HAP-1 (cell line): ENCODE measurements at places on chromosomes 16 and 17.
A peak's percentile ranks its signal among the peaks of the same experiment; 100 is the strongest.

GRCh38 chr16:11312718-11313492 lies 31.8 kb upstream of the PRM1 start:
- DNase-seq, result peak; percentile 76

DNA sequence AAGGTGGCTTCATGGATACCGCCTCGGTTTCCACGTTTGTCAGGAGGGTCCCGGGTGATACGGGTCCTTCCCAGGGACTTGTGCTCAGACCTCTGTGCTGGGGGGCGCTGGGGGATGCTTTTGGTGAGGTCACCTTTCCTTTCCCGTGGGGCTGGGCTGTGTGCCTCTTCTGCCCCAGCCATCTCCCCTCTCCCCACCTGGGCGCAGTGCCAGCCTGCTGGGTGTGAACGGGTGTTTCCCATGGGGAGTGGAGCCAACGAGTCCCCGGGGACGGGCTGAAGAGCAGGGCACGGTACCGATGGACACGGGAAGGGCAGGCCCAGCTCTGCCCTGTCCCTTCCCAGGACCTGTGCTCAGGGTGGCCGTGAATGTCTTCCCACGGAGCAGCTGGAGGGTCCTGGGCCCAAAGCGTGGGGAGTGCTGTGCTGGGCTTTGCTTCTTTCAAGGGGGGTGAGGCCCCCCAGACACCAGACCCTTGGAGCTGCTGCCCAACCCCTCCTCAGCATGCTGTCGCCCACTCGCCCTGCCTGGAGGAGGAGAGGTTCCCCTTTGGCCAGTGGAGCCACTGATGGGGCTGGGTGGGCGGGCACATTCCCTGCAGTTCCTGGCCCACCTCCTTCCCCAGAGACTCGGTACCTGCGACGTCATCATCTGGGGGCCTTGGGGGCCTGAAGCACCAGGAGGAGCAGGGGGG lies 15.5 kb downstream of the TELO2 start:
- no peak for DNase-seq

GRCh38 chr16:30068750-30069610 lies 3.4 kb downstream of the ALDOA start:
- no peak for DNase-seq

GRCh38 chr17:81405411-81405872 lies 10.2 kb downstream of the BAHCC1 start:
- DNase-seq, result no peak

DNA sequence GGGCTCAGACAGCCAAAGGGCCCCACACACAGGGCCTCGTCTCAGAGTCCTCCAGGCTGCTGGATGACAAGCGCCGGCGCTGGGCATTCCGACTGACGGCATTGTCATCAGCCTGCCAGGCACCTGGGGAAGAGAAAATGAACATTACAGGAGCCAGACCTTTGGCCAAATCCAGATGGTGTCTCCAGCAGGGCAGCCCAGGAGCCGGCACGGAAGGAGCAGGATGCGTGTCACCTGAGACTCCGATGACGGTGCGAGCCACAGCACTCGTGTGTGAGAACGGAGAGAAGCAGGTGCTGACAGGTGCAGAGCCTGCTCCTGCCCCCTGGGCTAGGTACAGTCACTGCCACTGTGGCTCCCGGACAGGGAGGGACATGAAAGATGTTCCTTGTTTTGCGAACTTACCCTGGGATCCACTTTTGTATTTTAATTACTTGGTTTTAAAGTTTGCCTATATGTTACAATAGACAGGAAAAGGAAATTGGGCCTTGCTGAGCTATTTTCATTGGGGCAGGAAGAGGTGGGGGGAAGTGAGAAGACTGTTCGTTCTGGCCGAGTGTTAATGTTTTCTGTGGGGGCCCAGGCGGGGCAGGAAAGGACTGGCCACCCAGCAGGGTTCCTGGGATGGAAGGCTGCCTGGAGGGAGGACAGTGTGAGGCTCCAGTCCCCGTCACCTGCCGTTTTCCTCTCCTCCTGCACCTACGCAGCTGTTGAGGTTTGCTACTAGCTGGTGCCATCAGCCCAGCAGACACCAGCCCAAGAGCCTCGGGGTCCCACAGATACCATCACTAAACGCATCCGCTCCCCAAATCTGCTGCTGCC lies 4.4 kb upstream of the FOXJ1 start:
- no peak for DNase-seq

- peak; percentile 59 for DNase-seq
Measured at GRCh38 chr16:69131167-69131838, 1.1 kb downstream of the CHTF8 start.
